ENCODE measurements at places on chromosomes 12 and 14.
A peak's percentile ranks its signal among the peaks of the same experiment; 100 is the strongest.

DNA sequence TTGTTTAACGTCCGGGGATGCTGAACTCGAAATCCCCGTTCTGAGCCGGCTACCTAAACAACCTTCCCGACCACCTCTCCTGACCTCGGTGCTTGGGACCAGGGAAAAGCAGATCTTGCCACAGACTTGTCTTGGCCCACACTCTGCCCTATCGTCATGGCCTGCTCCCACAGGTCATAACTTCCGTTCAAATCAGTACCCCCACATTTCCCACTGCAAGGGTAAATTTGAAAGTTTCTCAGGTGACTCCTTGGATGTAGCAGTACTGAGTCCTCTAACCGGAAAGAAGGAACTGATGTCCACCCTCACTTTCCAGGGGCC, 612 bp upstream of the RBM23 start:
- DNase-seq, result no peak

DNA sequence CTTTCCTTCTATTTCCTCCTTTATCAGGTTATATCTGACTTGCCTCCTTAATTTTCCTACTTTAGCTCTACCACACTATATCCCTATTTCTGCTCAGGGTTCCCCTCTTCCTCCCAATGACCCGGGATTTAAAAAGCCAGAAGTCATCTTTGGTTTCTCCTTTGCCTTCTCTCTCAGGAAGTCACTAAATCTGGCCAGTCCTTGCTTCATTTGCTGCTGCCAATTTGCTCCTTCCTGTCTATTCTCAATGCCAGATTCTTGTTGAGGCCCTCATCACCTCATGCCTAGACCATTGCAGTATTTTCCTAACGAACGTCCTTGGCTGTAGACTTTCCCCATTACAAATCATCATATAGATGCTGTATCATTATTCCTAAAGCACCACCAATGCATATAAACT, 26.5 kb upstream of the NID2 start:
- no peak for DNase-seq

DNA sequence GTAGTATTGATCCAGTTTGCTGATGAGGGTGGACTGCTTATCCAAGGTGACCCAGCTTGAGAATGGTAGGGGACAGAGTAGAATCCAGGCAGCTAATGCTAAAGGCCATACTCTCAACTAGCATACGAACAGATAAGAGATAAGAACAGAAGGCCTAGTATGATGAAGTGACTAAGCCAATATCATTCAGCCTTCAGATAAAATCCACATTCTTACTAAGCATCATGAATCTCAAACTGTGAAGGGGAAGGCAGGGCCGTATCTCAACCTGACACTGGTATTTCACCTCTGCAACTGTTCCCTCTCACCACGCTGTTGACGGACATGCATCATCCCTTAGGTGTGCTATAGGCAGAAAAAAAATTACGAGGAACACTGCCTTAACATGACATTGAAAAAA, 8.1 kb upstream of the CKAP4 start:
- DNase-seq, result no peak

- no peak for DNase-seq
Measured at GRCh38 chr12:57723630-57723962, 14.9 kb downstream of the AGAP2 start.

- DNase-seq, result no peak
Measured at GRCh38 chr14:77306851-77307496, 13.7 kb downstream of the POMT2 start.

DNA sequence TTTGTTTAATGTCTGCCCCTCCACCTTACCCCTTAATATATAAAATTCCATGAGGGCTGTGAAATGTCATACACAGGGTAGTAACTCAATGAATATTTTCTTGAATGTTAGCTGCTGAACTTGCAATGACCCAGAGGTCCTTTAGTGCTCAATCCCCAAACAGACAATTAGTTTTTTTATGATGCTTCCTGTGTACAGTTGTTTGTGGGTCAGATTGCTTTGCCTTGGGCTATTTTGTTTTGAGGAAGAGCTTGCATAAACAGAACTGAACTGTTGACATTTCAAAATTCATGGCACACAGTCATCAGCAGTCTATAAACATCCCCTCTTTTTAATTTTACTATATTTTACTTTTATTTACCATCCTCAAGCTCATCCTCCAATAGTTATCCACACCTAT, 820.5 kb upstream of the SEL1L start:
- no peak for DNase-seq

DNA sequence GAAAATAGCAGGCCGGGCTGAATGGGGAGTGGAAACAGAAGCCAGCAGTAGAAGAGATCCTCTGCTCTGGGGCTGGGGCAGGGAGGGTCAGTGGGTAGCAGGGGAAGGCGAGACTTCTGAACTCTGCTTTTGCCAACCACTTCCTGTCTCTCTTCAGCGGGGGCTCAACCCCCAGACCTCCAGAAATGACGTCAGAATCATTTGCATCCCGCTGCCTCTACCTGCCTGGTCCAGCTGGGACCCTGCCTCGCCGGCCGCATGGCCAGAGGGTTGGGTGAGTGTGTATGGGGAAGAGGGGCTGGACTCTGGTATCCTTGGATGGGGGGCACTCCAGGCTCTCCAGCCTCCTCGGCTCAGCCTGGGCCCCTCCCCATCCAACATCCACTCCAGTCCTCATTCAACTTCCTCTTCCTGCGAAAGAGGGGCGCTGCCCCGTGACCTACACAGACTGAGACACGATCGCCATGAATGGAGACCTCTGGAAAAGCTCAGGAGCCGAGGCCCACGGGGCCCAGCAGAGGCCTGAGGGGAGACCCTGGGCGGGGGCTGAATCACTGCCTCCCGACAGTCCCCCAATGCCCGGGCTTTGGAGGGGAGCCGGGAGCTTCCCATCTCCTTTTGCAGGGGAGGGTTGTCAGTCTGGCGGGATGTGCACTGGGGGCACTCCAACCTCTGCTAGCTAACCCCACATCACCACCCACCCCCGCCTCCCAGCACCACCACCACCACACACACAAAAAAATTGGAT, 458 bp upstream of the HOXC4 start:
- no peak for DNase-seq

DNA sequence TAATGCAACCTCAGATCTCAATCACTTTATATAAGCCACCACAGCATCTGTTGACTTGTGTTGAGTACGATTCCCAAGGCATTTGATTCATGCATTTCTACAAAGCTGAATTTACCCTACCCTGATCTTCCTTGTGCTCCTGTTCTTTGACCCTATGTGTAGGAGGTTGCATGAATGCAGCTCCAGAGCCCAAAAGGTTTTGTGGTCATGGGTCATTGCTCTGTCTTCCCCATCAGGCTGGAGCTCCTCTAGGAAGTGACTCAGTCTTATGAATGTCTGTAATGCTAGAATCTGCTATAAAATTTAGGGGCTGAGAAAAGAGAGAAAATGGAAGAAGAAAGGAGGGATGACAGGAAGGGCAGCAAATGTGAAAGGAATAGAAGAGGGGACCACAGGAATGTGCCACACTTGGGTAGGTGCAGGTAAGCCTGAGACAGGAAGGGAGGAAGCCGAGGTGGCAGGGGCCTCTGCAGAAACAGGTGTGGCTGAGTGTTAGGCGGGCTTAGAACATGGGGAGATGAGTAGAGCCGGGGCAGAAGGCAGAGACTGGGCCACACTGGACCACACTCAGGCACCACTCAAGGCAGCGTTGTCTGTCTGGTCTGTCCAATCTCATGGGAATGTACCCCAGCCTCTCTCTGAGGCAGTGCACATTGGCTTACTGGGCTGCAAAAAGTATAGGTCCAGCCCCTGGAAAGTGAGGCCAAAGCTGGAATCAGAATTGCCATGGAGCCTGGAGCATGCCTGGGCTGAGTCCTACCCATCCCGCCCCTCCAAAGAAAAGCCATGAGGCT, 334.1 kb downstream of the BCL11B start:
- DNase-seq, result no peak

- no peak for DNase-seq
Measured at GRCh38 chr12:43151441-43151981, 400.5 kb downstream of the ADAMTS20 start.

- no peak for DNase-seq
Measured at GRCh38 chr12:17778242-17778641, 311.8 kb downstream of the RERGL start.

- no peak for DNase-seq
Measured at GRCh38 chr14:105742531-105742848, 216.1 kb downstream of the TMEM121 start.

DNA sequence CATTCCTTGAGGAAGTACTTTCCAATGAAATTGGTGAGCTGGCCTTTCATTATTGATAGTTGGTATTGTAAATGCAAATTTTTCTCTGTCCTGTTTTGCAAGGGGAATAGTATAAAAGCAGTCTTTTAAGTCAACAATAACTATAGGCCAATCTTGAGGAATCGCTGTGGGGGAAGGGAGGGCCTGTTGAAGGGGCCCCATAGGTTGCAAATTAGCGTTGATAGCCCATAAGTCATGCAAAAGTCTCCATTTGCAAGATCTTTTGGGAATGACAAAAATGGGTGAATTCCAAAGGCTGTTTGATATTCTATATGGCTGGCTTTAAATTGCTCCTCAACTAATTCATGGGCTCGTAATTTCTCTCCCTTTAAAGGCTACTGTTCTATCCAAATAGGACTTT, 143.6 kb downstream of the TMEM117 start:
- no peak for DNase-seq

- peak; percentile 41 for DNase-seq
Measured at GRCh38 chr14:76647697-76648298, 113.5 kb upstream of the VASH1 start.

GRCh38 chr14:85182282-85182681, 347.7 kb upstream of the FLRT2 start:
- no peak for DNase-seq

DNA sequence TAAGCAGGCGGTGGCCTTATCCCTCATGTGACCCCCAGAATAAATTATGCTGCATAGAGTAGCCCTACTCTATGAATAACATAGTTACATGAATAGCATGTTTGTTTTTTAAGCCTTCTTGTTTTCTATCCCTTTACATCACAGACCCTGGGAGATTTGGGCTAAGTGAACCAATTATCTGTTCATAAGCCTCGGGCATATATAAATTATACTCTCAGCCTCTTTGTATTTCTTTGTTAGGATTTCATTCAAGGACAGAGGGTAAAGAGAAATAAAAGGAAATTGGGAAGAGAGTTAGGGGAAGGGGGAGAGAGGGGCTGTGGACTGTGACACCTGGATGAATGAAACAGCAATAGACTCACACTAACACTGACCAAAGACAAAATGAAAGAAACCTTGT, 35.3 kb upstream of the RTRAF start:
- peak; percentile 64 for DNase-seq

DNA sequence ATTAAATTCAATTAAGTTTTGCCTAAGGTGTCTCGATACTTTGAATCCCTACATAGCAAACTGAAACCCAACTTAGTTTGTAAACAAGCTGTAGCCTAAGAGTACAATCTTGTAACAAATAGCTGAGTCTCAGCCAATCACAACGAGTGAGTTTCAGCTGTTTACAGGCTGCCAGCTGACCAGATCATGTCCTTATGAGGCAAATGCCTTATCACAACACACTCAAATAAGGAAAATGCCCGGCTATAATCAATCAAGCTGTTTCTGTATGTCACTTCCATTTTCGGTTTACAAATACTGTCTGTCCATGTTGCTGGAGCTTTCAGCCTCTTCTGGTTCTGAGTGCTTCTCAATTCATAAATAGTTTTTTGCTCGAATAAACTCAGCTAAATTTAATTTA, 943.8 kb downstream of the SLC16A7 start:
- DNase-seq, result no peak

DNA sequence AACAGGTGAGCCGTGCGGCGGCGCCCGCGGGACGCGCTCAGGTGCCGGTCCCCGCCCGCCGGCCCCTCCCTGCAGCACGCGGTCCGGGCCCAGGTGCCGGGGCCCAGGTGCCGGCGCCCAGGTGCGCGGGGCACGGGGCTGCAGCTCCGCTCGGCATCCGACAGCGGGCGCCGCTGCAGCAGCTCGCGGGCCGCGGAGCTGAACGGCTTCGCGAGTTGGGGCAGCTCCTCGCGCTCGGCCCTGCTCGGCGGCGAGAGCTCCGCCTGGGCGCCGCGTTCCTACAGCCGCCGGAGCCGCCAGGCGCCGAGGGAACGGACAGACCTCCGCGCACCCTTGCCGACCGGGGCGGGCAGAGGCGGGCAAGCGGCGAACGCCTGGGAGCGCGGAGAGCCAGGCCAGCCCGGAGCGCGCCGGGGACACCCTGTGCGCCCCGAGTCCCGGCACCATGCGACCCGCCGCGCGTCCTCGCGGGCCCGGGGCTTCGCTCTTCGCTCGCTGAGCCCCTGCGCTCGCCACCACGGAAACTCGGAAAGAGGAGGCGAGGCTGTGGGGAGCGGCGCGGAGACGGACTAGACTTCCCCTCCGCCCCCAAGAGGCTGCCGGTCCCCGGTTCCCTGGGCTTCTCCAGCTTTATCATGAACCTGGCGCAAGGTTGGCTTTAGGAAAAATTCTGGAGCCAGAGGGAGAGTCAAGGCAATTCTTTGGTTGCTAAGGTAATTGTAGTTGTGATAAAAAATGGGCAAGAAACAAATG, at the start of gene RGS6:
Gene RGS6 (plus strand): TSS at position 201 of the 753 bp plus-strand sequence.
- DNase-seq, result peak; percentile 25

DNA sequence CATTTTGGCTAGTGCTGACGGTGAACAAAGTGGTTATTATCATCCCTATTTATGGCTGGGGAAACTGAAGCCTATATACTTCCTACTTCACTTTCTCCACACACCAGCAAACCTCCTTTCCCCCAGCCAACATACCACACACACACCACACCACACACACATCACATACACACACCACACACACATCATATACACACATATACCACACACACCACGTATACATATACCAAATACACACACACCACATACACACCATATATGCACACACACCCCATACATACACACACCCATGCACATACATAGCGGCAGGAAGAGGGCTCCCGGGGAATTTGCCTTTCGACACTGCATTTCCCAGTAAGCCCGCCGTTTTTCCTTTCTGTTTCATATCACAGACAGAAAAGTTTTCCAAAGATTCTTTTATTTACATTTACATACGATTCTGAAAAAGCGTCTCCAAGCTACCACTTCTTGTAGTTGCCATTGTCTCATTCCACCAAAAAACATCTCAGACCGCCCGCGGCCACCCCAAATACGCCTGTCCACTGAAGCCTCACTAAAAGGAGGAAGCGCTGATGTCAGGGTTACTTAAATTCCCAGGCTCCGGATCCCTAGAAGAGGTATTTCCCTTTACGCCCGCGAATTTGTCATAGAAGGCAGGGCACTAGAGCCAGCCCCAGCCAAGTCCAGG, 823 bp upstream of the RAB5B start:
- no peak for DNase-seq

GRCh38 chr12:56296295-56296694, 3.8 kb downstream of the CS start:
- DNase-seq, result no peak

GRCh38 chr12:25877446-25877845, 81.0 kb upstream of the RASSF8 start:
- no peak for DNase-seq

- DNase-seq, result no peak
Measured at GRCh38 chr12:91154131-91154530, 28.5 kb downstream of the DCN start.

- DNase-seq, result no peak
Measured at GRCh38 chr14:80781972-80782367, 159.6 kb downstream of the CEP128 start.
